ENCODE measurements at places on chromosomes 6 and 20.

GRCh38 chr6:101394936-101395335 is 1.4 kb downstream of the GRIK2 start:
- no peak for DNase-seq

- no peak for DNase-seq
Observed at GRCh38 chr6:41294214-41294872, 7.9 kb upstream of the TREM1 start.

DNA sequence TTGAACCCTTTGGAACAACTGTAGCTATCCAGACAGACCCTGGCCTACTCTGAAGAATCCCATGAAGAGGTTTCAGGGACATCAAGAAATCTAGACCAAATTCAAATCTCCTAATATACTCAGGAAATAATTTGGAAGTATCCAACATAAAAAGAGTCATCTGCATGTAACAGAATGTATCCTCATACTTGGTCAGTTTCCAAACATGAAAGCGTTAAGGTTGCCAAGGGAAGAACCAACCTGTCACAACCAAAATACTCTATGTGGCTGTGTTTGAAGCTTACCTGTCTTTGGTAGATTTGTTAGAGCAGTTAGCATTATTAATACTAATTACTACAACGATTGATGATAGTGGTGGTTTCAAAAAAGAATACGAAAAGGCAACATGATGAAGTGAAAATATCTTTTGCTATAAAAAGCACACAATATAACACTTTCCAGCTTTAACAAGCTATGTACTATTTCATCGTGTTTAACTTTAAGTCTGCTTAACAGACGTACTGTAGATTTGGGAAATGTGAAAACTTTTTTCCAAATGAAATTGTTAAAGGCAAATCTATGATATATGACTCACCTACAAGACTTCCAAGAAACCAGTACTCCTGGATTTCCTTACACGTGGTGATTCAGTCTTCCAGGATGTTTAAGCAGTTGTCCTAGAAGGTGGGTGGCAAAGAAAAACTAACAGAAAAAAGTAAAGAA is 46.6 kb upstream of the ENPP1 start:
- DNase-seq = no peak

- DNase-seq = no peak
Observed at GRCh38 chr6:12069891-12070529, 57.9 kb downstream of the HIVEP1 start.

GRCh38 chr6:26485112-26485780 is 14.9 kb upstream of the BTN1A1 start:
- DNase-seq = no peak

All from activated T-cell treated with anti-CD3 and anti-CD28 coated beads for 48 hours (primary cell).